ENCODE measurements at places on chromosomes 12 and 14.

- no peak for DNase-seq
These were observed 34.2 kb upstream of the GCH1 start for GRCh38 chr14:54936816-54937215.

DNA sequence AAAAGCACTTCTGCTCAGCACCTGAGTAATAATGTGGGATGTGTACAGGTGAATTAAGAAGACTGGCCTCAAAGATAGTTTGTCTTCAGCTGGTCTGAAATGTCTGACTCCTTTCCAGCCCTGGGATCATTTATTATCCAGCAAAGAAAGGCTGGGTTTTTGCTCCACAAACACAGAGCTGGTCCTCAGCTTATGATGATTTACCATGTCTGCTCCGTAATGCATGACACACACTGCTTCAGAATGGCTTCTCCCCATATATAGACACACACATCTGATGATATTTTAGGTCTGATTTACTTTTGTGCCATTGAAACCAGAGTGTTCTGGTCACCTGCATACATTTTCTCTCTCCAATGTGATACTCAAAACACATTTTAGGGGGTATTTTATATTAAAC lies 225.0 kb downstream of the SLC25A21 start:
- no peak for DNase-seq

DNA sequence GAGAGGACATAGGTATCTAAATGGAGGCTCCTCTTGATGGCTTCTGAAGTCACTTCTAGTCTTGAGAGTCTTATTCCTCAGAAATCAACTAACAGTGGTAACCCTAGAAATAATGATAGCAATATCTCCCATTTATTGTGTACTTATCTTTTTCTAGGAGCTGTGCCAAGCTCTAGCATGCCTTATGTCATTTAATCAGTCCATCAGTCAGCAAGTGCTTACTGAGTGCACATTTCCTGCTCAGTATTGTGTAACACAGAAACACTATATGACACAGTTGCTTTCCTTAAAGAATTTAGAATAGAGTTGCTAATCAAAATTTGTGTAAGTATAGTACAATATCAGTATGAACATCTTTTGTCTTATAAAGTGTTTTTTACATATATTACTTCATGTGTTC lies 36.6 kb downstream of the KRT76 start:
- DNase-seq: no peak

DNA sequence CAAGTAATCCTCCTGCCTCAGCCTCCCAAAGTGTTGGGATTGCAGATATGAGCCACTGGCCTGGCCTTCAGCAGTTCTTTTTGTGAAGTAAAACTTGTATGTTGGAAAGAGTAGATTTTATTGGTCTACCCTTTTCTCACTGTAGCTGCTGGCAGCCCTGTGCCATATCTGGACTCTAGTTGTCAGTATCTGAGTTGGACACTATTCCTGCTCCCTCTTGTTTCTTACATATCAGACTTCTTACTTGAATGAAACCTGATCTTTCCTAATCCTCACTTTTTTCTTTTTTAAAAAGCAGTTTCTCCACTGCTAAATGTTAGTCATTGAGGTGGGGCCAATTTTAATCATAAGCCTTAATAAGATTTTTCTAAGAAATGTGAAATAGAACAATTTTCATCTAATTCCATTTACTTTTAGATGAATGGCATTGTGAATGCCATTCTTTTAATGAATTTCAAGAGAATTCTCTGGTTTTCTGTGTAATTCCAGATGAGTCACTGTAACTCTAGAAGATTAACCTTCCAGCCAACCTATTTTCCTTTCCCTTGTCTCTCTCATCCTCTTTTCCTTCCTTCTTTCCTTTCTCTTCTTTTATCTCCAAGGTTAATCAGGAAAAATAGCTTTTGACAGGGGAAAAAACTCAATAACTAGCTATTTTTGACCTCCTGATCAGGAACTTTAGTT lies 88.7 kb downstream of the APAF1 start:
- no peak for DNase-seq

DNA sequence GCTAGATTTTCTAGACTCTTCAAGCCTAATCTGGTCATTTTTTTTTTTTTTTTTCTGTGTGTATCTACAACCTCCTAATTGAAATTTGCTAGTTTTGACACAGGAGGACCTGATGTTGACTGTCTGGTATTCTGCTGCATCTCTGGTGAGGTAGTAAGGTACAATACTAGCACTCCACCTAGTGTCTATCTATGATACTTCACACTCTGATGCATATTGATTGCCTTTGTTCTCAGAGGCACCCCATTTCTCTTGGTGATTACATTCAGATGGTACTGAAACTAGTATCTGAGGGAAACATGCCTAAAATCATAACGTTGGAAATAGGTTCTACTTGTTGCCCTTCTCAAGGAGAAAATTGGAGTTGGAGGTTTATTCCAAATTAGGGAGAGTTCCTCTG lies 930.5 kb upstream of the NOVA1 start:
- no peak for DNase-seq

- DNase-seq: no peak
These were observed 139.1 kb downstream of the SOX5 start for GRCh38 chr12:23810329-23810902.

- no peak for DNase-seq
These were observed 65.3 kb downstream of the FOXN3 start for GRCh38 chr14:89351516-89352404.

- no peak for DNase-seq
These were observed 22.5 kb downstream of the GCN1 start for GRCh38 chr12:120172053-120172452.

GRCh38 chr12:98601924-98602323 lies 8.4 kb downstream of the SLC25A3 start:
- DNase-seq: no peak

DNA sequence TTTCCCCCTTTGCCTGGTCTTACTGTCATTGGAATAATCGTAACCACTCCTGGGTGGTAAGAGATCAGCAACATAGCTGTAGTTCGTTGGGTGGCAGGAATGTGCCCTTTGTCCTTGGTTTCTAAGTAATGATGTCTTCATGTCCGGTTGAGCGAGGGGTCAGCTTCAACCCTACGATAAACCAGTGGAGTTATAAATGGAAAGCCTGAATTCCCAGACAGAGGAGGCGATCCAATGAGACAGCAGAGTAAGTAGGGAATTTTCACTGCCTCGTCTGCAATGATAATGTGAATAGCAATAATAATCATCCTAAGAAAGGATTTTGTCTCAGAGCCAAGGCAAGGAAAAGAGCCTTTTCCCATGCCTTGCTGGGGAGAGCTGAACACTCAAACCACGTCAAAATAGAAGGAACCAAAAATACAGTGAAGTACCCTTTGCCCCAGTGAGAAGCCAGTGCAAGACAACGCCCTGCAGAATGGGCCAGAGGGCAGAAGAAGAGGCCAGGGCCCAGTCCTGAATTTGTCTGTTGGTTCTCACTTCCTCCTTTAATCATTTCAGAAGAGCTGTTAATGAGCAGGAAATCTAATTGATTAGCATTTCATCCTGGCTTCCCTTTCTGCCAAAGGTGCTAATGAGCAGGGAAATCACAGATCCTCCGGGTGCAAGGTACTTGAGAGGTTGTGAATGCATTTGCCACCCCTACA lies 330.7 kb downstream of the CACNA1C start:
- DNase-seq: no peak

- no peak for DNase-seq
These were observed 253.7 kb downstream of the SLC6A15 start for GRCh38 chr12:84658877-84659276.

- DNase-seq: no peak
These were observed 57.4 kb downstream of the SLC15A5 start for GRCh38 chr12:16220120-16220519.

- DNase-seq: no peak
These were observed 124.0 kb downstream of the ESR2 start for GRCh38 chr14:64170181-64170580.

- DNase-seq: no peak
These were observed 389.7 kb upstream of the FAR2 start for GRCh38 chr12:28759333-28759732.

DNA sequence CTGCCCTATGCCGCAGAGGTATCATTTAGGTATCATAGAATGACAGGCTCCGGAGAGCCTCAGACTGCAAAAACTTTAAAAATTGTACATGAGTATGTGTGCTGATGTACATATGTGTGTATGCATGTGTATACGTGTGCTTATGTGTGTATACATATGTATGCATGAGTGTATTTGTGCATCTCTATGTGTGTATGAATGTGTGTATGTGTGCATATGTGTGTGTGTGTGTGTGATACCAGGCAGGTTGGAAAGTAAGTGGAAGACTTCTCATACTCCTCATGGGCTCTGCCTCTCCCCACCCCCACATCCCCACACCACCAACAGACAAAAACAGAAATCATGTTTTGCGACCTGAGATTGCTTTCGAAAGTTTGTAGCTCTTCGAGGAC lies 621 bp upstream of the TMEM117 start:
- no peak for DNase-seq

GRCh38 chr12:46933947-46934346 lies 108.2 kb upstream of the SLC38A4 start:
- no peak for DNase-seq

DNA sequence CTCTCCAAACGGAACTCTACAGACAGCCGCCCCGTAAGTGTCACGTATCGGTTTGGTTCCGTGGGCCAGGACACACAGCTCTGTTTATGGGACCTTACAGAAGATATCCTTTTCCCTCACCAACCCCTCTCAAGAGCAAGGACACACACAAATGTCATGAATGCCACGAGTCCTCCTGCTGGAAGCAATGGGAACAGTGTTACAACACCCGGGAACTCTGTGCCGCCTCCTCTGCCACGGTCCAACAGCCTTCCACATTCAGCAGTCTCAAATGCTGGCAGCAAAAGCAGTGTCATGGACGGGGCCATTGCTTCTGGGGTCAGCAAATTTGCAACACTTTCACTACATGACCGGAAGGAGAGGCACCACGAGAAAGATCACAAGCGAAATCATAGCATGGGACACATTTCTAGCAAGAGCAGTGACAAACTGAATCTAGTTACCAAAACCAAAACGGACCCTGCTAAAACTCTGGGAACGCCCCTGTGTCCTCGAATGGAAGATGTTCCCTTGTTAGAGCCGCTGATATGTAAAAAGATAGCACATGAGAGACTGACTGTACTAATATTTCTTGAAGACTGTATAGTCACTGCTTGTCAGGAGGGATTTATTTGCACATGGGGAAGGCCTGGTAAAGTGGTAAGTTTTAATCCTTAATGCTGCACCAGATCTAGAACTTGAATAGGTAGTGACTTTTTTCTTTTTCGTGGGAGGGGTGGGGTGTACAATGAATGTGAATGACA lies 69.7 kb downstream of the WDR20 start:
- DNase-seq: no peak

GRCh38 chr14:100131181-100131580 lies 28.3 kb downstream of the DEGS2 start:
- DNase-seq: no peak

- no peak for DNase-seq
These were observed 39.2 kb downstream of the SAMD4A start for GRCh38 chr14:54606178-54606577.

- no peak for DNase-seq
These were observed 88.5 kb upstream of the ANO4 start for GRCh38 chr12:100706033-100706432.

GRCh38 chr12:5688226-5688625 lies 256.3 kb downstream of the NTF3 start:
- DNase-seq: no peak

GRCh38 chr12:57575771-57576612 lies 15.0 kb upstream of the PIP4K2C start:
- DNase-seq: no peak

GRCh38 chr12:58341791-58342190 lies 400.4 kb downstream of the ATP23 start:
- DNase-seq: no peak

DNA sequence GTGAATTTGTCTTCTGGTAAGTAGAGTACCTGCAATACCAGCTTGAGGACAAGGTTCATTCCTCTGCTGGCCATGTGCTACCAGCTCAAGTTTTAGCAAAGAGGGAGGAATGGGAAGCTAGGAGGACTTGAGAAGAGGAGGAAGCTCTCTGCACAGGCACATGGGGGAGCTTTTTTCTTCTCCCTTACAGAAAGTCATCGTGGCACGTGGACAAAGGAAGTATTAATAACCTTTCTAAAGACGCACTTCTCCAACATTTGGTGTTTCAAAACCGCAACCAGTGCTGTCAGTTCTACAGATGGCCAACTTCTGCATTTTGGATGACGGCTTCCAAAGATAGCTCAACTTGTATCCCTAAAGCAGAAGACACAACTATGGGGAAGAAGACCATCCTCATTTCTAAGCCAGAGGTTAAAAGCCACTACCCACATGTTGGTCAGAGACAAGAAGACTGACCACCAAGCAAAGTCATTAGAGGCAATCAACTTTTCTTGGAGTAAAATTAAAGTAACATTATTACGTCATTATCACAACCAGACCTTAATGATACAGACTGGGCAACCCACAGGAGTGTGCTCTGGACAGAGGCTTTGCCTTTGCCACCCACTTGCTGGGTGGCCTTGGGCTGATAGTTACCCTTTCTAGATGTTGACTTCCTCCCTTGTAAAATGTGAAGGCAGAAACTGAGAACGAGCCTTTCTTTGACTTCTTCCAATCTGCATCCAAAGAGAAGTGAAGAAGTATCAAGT lies 12.3 kb upstream of the TMED10 start:
- no peak for DNase-seq

GRCh38 chr12:61780435-61780834 lies 479.8 kb upstream of the USP15 start:
- DNase-seq: no peak

DNA sequence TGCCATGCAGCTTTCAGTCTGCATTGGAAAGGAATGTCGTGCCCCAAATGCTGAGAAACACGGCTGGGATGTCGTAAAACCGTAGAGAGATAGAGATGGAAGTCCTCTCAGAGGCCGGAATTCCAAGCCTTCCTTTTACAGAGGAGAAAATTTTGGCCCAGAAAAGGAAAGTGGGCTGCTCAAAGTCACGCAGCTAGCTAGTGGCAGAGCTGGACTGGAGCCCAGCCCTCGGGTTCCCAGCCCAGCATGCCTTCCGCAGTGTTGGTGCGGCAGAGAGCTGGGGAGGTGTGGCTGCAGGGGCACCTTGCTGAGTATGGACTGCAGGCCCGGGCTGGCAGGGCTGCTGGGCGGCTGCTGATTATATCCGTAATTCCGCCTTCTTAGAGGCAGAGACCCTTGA lies 50.3 kb downstream of the KCNA1 start:
- DNase-seq: no peak

- no peak for DNase-seq
These were observed 6.5 kb downstream of the MEG3 start for GRCh38 chr14:100832311-100832960.

DNA sequence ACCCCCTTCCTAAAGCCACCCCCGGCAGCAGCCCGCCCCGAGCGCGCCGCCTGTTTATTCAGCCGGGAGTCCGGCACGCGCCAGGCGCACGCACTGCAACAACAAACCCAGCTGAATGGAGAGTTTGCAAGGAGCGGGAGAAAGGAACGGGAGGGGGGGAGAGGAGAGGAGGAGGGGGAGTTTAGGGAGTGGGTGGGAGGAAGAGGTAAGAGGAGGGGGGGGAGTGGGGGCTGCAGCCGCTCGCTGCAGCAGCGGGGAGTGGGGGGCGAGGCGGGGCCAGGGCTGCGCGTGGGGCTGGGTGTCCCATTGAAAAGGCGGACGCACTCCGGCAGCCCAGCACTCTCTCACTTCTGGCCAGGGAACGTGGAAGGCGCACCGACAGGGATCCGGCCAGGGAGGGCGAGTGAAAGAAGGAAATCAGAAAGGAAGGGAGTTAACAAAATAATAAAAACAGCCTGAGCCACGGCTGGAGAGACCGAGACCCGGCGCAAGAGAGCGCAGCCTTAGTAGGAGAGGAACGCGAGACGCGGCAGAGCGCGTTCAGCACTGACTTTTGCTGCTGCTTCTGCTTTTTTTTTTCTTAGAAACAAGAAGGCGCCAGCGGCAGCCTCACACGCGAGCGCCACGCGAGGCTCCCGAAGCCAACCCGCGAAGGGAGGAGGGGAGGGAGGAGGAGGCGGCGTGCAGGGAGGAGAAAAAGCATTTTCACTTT lies at the start of gene ASCL1:
ASCL1 (plus strand) TSS at position 336 of the 712 bp plus-strand sequence. CDS start 571 bp downstream, outside the sequence.
- no peak for DNase-seq

Measured in cortex of kidney (tissue), 1 donor.